ENCODE measurements at places on chromosomes 3 and 15.

- DNase-seq = no peak
These were observed 25.6 kb downstream of the TIGIT start for GRCh38 chr3:114319453-114319852.

DNA sequence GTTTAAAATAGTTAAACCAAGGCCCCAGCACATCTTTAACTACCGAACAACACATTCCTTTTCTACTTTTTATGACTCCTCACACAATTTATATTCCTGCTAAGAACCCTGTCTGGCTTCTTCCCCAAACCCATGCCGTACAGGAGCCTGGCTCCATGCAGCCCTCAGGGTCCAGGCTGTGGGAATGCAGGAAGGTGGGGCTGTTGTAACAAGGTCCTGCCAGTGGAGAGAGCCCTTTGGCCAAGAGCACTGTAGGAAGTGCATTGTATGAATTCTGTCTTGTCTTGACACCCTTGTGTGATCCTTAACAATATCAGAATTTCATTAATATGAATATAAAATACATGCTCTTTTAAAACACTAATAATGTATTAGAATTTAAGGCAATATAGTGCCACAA, 563.8 kb downstream of the TBL1XR1 start:
- DNase-seq = no peak

DNA sequence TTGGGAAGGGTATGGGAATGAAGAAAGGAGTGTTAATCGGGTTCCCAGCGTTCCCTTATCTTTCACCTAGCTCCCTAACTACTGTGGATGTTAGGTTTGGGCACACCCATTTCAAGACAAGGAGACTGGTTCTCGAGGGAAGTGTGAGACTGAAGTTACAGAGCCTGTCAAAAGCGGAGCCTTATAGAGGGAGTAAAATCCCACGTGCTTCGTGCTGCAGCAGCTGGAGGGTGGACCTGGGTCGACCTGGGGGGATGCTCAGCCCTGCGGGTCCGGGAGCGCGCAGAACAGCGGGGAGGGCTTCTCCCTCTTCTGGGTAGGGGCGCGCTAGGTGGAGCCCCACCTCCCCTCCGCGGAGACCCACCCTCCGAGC, 314 bp upstream of the TMED3 start:
- no peak for DNase-seq

GRCh38 chr3:49761661-49762060, 24.7 kb downstream of the IP6K1 start:
- DNase-seq = no peak

DNA sequence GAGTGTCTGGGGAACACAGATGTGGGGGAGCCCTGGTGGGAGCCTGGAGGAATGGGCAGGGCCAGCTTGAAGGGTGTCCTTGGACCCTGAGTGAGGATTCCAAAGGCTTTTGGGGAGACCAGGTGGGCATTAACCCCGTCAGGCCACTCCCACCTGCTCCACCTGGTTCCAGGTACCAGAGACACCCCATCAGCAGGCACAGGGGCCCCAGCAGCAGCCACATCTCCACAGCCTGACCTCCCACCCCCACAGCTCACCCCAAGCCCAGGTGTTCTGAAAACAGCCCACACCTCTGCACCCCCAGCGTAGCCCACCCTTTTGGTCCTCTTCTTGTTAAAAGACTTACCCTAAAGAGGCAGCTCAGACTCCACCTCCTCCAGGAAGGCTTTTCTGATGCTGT, 102.1 kb upstream of the PRR20G start:
- DNase-seq = no peak

DNA sequence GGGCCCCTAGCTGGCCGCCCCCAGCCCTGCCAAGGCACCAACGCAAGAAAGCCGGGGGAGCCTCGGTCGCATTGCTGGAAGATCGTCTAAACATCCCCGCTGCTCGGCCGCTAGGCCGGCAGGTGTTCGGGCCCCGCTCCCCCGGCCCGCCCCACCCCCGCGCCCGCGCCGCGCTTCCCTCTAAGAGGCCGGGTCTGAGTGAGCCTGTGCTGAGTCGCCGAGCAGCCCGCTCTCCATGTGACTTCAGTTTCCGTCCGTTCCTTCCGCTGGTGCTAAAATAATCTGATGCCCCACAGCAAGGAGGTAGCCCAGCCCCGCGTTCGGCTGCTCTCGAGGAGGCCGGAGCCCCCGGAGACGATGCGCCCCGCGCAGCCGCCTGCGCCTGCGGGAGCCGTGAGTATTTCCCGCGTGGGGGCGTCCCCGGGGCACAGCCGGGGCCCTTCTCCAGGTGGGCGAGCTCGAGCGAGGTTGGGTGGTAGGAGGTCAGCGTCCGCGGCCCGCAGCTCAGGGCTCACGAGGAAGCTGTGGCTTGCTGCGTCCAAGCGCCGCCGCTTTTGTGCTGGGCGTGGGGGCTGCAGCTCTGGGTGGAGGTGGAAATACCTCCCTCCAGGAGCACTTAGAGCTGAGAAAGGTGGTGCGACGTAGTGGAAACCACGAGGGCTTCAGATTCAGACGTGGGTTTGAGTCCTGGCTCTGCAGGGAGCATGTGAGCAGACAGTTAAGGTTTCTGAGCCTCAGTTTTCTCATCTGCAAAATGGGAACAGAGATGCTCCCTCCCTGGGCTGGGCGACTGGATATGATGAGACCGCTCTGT, at the start of gene NRROS:
Gene NRROS, plus strand, starts transcription at position 212 of the 814 bp plus-strand sequence. CDS start 14,846 bp downstream, outside the sequence.
- DNase-seq = peak; percentile 34

DNA sequence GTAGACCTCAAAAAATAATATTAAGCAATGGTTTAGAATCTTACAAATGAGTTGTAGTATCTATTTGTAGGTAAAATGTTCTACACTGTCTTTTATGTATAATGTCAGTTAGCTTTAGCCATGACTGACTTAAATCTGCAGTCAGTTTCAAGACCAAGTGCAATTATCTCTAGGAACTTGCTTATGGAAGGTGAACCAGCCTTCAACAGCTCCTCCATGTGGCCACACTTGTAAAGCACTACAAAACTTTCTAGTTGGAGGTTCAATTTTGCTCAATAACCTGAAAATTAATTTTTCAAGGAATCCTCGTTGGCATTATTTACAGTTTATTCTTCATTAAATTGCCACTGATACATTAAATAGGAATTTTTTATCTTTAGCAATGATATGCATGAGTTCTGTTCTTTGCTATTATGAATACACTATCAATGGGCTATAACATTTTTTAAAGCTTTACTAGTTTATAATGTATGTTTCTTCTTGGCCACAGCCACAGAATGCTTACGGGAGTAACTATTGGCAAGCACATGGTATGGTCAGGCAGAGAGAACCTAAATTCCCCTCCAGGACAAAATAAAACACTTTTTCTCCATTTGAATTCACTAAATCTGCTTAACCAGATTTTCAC, 315.3 kb upstream of the UBE2E2 start:
- no peak for DNase-seq

GRCh38 chr3:169286992-169287391, 376.5 kb downstream of the MECOM start:
- no peak for DNase-seq

DNA sequence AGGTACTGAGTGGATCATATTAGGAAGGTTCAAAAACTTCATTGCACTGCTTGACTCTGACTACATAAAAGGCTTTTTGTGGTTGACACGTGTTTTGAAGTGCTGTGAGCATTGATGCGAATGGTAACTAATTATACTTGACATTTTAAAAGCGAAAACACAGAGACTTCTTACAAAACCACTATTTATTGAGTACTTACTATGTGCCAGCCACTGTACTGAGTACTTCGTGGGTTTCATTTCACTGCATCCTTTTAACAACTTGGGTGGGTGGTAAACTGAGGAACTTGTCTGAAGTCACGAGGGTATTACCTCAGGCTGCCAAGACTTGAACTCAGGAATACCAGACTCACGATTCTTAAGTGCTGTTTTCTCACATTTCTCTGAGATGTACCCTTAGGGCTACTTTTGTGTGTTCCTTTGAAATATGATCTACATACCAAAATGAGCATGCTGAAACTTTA, 45.3 kb upstream of the PPP4R2 start:
- DNase-seq = no peak

DNA sequence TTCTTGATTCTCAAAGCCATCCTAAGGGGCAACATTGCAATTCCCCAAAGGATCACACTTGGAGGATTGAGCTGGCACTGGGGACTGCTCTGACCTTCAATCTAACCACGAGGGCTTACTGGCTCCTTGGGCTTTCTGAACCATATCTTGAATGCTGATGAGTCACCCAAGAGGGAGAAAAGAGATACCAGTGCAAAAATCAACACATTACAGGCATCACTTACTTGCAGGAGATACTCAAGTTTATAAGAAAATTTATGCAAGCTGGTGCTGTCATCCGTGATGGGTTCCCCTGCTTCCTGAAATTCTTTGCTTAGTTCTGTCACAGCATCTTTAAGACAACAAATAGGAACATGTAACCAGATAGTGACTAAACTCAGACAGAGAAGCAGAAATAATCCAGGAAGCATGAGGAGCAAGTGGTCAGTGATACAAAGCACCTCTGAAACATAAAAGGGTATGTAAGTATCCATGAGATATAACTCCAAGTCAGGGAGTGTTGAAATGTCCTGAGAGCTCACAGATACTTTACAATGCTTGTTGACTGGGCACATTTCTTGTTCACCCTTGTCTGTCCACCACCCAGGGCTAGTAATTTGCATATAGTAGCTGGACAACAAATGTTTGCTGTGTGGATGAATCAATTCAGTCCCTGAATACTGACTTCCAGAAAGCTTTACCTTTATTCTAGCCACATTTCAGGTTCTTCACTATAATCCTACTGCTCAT, 14.1 kb downstream of the FYCO1 start:
- DNase-seq = no peak

- no peak for DNase-seq
These were observed 4.0 kb downstream of the TM4SF1 start for GRCh38 chr3:149373235-149374125.

Measured in stimulated activated CD8-positive, alpha-beta memory T cell treated with anti-CD3 and anti-CD28 coated beads, Interleukin-7, amount 100 ng/mL, for 1 hour (primary cell).